ENCODE measurements at places on chromosomes 11 and 22.
A peak's percentile ranks its signal among the peaks of the same experiment; 100 is the strongest.

GRCh38 chr22:34639911-34640310, 426.0 kb upstream of the ISX start:
- DNase-seq, result no peak

- DNase-seq, result no peak
These were observed 71.5 kb downstream of the WNT7B start for GRCh38 chr22:45905326-45905923.

DNA sequence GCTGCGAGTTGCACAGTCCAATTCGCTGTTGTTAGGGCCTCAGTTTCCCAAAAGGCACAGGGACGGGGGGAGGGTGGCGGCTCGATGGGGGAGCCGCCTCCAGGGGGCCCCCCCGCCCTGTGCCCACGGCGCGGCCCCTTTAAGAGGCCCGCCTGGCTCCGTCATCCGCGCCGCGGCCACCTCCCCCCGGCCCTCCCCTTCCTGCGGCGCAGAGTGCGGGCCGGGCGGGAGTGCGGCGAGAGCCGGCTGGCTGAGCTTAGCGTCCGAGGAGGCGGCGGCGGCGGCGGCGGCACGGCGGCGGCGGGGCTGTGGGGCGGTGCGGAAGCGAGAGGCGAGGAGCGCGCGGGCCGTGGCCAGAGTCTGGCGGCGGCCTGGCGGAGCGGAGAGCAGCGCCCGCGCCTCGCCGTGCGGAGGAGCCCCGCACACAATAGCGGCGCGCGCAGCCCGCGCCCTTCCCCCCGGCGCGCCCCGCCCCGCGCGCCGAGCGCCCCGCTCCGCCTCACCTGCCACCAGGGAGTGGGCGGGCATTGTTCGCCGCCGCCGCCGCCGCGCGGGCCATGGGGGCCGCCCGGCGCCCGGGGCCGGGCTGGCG, at the start of gene BCR:
TSS of gene BCR (plus strand) at position 209 of the 592 bp plus-strand sequence. CDS start 452 bp downstream, outside the sequence.
- peak; percentile 66 for DNase-seq

DNA sequence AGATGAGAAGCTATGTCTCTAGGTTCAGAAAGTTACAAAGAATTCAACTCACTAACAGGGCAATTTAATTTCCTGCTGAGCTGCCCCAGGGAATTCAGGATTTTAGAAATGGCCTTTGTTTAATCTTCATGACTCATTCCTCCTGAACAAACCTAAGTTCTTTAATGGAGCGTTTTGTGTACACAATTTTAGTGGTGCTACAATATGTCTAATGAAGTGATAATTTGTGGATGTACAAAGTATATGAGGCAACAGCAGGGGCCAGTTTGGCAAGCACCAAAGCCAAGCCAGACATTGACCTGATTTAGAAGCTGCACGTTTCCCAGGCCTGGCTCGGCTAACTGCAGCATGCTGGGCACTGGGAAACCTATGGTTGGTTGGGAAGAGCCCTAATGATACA, 34.4 kb upstream of the HEPHL1 start:
- peak; percentile 1 for DNase-seq

DNA sequence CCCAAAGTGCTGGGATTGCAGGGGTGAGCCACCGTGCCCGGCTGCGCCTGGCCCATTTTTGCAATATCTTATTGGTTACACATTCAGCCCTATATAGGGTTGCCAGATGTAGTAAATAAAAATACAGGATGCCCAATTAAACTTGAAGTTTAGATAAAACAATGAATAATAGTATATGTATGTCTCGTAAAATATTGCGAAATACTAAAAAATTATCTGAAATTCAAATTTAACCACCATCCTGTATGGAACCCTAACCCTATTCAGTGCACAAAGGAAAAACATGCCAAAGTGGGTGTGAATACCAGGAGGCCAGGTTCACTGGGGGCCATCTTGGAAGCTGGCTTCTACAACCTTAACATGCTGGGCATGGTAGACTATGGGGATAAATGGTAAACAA, 5.2 kb upstream of the TFIP11 start:
- DNase-seq, result no peak

DNA sequence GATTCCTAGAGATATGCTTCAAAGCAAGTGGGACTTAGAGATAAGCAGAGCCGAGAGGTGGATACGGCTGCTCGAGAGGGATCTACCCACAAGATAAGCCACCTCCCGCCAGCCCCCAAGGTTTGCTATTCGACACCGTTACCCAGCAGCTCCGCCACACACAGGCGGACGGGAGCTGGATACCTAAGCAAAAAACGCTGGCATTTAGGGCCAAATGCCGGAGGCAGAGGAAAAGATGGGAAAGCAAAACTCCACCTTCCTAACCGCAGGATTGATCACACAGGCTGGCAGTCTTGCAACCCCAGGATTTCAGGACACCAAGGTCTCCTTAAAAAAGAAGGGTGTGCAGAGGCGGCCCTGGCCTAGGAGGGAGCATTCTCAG, 709 bp downstream of the FTH1 start:
- DNase-seq, result no peak

DNA sequence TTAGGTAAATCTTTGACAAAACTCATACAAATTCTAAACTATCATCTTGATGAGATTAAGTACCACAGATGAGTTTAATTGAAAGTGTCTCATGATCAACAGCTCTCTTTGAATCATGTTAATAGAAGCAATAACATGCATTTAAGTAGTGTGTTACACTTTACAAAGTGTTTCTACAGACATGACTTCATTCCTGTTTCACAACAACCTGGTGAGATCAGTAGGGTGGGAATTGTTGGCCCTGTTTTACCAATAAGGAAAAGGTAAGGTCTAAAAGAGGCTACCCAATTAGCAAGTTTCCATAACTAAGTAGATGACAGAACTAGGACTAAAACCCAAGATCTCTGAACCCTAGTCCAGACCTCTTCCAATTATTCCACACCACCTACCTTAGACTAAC, 12.7 kb upstream of the PRSS23 start:
- no peak for DNase-seq

- no peak for DNase-seq
These were observed 12.9 kb downstream of the PCSK7 start for GRCh38 chr11:117219001-117219400.

- no peak for DNase-seq
These were observed 113.3 kb upstream of the FAT3 start for GRCh38 chr11:92111287-92111686.

GRCh38 chr11:115722711-115723110, 218.5 kb upstream of the CADM1 start:
- DNase-seq, result peak; percentile 32

- peak; percentile 75 for DNase-seq
These were observed at the start of gene HIRA for GRCh38 chr22:19431649-19432132. Gene HIRA, minus strand, starts transcription at chr22:19431733. Its CDS starts 257 bp downstream, at chr22:19431476.

DNA sequence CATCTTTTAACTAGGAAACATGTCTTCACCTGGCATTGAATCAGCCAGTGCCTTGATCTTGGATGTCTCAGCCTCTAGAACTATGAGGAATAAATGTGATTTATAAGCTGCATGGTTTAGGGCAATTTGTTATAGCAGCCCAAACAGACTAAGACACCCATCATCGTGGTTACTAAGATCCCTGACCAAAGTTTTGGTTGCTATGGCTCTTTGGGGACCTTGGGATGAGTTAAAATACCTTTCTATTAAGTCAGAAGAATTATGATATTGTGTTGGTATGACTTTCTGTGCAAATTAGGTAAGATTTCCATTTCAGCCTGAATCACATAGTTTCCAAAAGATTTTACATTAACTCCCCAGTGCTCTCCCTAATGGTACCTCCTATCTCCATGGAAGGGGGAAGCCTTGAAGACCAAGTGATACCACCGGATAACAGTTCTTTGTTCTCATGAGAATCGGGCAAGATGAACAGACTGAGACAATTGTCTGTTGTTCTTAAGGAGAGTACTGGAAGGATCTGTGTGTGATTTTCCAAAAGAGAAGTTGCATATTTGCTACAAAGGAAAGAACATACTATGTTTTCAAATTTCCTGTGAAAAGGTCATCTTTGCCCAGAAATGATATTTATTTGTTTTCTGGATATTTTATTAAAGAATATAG, 60.4 kb upstream of the UBASH3B start:
- DNase-seq, result peak; percentile 50

DNA sequence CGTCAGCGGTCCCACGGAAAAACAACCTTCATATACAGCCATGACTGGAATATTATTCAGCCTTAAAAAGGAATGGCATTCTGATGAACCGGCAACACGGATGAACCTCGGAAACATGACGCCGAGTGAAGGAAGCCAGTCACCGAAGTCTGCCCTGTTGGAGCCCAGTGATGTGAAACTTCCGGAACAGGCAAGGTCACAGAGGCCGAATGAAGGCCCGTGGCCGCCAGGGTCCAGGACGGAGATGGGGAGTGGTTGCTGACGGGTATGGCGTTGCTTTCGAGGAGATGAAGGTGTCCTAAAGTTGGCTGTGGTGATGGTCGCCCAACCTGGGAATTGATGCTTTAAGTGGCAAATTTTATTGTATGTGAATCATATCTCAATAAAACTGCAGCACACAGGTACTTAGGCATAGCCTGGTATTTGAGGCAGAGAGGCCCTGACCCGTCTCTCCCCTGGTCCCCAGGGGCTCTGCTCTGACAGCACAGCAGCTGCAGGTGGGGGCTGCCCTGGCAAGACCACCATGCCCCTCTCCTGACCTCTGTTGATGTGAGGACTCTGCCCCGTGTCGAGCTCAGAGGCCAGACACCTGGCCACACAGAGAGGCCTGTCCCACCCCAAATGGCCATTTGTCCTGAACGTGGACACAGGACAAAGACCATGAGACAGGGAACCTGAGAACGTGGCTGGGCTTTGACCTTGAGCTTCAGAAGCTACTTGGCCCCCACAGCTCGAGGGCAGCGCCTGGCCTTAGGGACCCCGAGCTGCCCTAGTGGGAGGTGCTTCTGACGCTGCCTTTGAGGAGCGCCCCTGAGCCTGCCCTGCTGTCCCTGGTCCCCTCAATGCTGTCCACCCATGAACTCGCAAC, 1090.8 kb downstream of the BRD1 start:
- DNase-seq, result no peak

GRCh38 chr22:48405741-48406140, 1421.9 kb downstream of the BRD1 start:
- no peak for DNase-seq

GRCh38 chr22:46905834-46906233, 143.4 kb downstream of the TBC1D22A start:
- DNase-seq, result no peak

DNA sequence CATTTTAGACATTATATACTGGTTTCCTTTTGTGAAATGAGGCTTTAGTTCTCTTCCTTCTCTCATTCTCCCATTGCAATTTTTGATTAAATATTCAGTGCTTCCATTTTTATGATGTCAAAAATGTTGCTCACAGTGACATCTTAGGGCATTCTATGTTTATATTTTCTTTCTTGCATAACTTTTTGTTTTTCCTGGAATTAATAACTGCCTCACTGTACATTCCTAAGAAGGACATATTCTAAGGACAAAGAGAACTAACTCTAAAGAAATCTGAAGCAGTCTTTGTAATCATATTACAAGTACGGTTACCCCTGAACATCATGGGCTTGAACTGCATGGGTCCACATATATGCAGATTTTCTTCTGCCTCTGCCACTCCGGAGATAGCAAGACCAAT, 25.8 kb upstream of the P2RY6 start:
- DNase-seq, result no peak

GRCh38 chr11:528815-529727, 6.3 kb downstream of the HRAS start:
- no peak for DNase-seq

DNA sequence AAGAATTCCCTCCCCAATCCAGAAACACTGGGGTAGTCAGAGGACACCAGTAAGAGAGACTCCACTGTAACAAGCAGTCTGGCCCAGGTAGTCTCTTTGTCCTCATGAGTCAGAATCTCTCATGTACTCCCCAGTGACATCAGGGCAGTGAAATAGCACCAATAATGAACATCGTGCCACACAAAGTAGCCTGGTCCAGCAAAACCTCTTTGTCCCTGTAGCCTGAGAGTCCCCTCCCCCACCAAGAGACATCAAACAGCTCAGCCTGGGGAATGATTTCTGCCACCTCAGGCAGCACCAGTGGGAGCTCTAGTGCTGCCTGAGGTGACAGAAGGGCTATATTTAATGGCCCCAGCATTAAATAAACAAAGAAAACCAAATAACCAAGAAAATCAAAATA, 88.1 kb downstream of the SBF2 start:
- no peak for DNase-seq

DNA sequence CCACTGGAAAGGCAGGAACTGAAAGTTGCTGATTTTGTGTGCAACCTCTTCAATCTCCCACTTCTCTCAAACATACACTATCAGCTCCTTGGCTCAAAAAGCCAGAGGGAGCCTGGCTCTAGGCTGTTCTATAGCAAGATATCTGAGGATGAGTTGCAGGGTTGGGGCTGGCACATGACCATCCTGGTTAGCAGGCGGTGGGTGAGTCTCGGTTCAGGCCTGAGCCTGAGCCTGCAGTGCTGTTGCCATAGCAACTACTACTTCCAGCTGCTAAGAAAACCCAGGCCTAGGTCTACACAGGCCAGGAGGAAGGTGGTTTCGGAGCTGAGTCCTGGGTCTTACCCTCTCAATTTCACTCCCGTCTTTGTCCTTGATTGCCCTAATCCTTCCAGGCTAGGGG, 39.0 kb downstream of the CWC15 start:
- peak; percentile 60 for DNase-seq

- peak; percentile 72 for DNase-seq
These were observed 55.3 kb downstream of the TRMU start for GRCh38 chr22:46390652-46391301.

- no peak for DNase-seq
These were observed 54.7 kb downstream of the MYO7A start for GRCh38 chr11:77182542-77183430.

DNA sequence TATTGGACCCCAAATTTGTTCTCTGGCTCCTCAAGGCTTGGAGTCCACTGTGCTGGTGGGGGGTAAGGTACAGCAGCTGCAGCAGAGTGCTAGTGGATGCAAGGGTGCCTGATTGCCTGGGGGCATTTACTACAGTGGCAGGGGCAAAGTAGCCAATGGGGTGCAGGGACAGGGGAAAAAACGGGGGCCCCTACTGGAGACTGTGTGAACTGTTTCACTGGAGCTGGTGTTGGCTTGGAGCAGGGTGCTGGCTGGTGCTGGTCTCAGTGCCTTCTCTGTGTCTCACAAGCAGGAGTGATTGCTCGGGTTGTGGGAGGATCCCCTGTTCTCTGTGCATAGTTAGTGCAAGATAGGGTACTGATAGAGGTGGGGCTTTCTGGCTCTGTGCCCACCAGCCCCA, 935.9 kb downstream of the JRKL start:
- no peak for DNase-seq

- DNase-seq, result no peak
These were observed 9.7 kb upstream of the SLCO2B1 start for GRCh38 chr11:75141166-75141565.

- DNase-seq, result no peak
These were observed 72.6 kb downstream of the NCAPD3 start for GRCh38 chr11:134151083-134151747.

- DNase-seq, result no peak
These were observed 554 bp upstream of the NRIP3 start for GRCh38 chr11:9004183-9004926.

- DNase-seq, result no peak
These were observed 130.5 kb downstream of the MORC2 start for GRCh38 chr22:30838111-30838510.
